ENCODE measurements at places on chromosomes 2 and 18.

DNA sequence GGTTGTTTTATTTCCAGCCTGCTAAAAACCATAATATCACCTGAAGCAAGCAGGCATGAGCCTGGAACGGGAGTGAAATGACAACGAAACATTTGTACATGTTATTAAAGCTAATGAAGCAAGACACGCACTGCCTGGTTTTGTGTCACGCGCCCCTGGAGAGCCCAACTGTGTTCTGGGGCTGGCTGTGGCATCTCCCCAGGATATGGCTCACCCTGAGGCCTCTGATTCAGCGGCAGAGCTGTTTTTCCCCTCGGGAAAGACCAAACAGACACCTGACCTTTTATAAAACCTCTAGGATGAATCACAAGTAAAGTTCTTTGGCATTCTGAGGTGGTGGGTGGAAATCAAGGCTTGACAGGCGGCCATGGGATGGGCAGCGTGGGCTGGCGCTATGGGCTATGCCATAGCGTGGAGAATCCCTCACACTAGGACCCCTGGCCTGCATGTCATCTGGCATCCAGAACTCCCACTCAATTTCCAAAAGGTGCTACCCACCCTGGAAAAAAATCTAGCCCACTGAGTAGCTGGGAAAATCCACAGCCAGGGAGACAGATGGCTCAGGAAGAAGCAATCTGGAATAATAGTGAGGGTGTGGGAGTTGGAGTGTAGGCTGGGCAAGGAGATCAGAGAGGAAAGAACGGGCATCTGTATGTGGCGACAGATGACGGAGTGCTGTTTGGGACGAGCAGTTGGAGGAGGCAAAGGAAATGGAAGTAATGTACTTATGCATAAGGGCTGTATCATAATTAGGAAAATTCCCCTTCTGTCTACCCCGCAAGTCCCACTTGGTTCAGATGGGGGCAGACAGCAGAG lies 262.0 kb downstream of the AFF3 start:
- peak; percentile 49 for DNase-seq

DNA sequence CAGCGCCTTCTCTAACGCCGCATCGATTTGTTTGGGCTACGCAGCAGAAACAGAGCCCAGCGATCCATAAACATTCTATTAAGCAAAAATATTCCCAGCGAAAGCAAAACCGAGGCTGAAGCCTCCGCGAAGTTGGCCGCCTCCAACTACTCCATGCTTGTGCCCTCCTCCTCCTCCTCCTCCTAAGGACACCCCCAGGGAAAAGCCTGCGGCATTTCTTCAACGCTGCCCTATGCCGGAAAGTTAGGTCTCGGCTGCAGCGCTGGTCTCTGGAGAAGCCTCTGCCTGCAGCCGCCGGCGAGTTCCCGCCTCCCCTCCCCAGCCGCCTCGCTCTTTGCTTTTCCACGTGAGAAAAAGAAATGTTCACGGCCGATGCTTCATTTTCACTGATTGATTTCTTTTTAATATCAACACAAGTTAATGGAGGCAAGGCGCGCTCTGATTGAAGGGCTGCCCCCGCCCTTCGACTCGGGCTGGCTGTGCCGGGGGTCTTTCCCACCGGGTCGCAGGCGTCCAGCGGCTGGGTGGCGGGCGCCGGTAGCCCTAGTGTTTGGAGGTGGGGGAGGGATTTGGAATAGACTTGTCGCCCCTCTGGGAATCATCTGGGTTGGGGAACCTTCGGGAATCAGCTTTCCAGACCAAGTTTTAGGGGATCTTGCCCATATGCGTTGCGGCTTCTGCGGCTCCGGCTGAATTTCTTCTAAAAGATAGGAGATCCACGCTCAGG lies 3.9 kb downstream of the NRP2 start:
- no peak for DNase-seq

GRCh38 chr18:63299837-63300745 lies 19.5 kb downstream of the BCL2 start:
- no peak for DNase-seq

- no peak for DNase-seq
These were observed 118.3 kb upstream of the KLHL14 start for GRCh38 chr18:32891130-32891529.

- no peak for DNase-seq
These were observed 292.8 kb downstream of the CCDC85A start for GRCh38 chr2:56476509-56477071.
